ENCODE measurements at places on chromosomes 7 and 10.

GRCh38 chr10:108544500-108545120 is 1378.7 kb downstream of the XPNPEP1 start:
- DNase-seq = peak; percentile 15

DNA sequence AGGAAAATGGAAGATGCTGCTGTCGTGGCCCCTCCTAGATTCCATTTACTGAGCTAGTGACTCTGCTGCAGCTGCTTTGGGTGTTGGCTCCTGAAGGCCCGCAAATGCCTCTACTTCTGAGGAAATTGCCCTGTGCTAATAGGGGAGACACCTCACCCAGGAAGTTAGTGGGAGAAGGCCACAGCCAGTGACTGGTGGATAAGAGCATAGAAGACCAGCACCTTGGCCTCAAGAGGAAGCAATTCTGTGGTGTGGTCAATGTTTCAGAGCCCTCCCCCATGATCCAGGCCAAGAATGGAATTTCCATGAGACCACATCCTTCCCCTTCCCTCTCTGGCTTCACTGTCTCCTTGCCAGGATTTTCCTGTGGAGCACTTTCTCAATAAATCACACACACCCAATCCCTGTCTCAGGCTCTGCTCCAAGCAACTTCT is 25.0 kb upstream of the FZD1 start:
- DNase-seq = peak; percentile 66

DNA sequence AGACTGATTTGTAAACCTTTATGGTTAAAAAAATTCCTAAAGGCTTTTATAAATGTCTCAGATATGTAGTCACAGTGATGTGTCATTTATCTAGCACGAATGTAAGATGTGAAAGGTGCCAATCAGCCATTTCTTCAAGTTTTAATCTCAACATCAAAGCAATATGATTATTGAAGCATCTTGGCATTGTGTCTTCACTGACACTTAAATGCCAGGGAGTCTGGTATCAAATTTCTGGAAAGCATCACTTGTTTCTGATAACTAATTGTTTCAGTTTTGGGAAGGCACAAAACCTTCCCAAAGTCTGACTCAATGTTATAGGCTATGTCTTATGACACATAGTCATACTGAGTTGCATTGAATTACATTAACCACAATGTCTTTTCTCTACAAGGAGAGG is 492.0 kb upstream of the CNTNAP2 start:
- DNase-seq = peak; percentile 59

DNA sequence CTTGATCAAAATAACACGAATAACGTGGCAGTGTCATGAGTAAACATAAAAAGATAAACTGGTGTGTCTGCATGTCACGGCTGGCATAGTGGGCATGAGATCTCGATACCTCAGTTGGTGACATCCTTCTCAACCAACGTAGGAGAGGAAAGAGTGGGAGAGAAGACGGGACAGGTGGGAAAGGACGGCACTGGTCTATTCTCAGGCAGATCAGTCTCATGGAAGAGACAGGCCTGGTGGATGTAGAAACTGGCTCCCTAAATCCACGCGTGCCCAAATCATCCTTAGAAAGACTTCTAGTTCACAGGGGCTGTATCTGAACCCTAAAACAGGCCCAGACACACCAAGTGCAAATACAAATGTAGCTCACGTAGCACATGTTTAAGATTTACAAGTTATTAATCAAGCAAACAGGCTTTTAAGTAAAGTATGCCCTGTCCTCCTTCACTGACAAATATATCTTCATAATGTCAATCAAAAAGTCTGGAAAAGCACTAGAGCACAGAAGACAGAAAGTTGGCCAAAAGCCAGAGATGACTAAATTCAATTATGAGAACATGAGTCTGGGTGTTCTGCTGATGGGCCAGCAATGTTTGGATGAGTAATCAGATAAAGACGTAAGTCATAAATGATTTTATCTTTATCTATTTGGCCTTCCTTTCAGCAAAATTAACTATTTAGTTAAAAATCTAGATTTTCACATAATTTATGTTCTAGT is 56.3 kb downstream of the SFMBT2 start:
- peak; percentile 2 for DNase-seq

- peak; percentile 99 for DNase-seq
These were observed 65.0 kb downstream of the STK17A start for GRCh38 chr7:43647673-43648472.

GRCh38 chr7:137670222-137671064 is 176.3 kb downstream of the DGKI start:
- DNase-seq = peak; percentile 29

GRCh38 chr7:137681657-137682562 is 164.9 kb downstream of the DGKI start:
- peak; percentile 87 for DNase-seq

DNA sequence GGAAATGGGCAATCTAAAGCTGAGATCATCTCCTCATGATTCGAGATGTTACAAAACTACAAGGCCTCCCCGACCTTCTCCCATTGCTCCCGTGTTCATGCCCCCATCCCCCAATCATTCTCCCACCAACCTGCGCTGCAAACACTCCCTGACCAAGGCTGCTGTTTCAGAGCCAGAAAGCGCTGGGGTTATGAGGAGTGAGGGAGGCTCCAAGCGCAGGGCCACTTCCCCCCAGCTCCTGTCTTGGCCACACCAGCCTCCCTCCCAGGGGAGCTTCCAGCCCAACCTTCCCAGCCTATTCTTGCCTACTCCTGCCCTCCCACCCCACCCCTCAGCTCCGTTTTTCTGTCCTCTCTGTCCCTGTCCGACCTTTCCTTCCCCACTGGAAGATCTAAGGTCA is 14.7 kb upstream of the NODAL start:
- DNase-seq = no peak

DNA sequence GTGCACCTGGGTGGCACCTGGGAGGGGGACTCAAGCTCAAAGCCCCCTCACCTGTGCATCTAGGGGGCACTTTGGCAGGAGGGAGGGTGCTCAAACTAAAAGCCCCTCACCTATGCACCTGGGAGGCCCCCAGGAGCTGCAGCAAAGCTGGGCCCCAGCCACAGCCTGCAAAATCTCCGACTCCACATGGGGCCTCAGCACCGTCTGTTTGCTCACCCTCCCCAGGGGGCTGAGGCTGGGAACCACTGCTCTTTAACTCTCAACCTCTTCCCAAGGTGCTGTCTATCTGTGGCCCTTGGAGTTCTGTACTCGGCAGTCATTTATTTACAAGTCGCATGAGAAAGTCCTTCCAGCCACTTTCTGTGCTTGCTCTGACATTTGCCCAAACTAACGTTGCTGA is 458.4 kb downstream of the DNAJB6 start:
- no peak for DNase-seq

GRCh38 chr7:1593091-1593866 is 23.4 kb upstream of the PSMG3 start:
- DNase-seq = no peak

Data from stromal cell of bone marrow (primary cell).